Neural progenitor cell (in vitro differentiated cells): ENCODE measurements at places on chromosomes 6 and 20.

- no peak for DNase-seq
These were observed 3.0 kb upstream of the LAMA4 start for GRCh38 chr6:112257178-112257855.

GRCh38 chr6:51474022-51474975 lies 613.1 kb downstream of the PKHD1 start:
- DNase-seq = no peak

GRCh38 chr20:45835329-45835765 lies 1.7 kb downstream of the SNX21 start:
- no peak for DNase-seq

DNA sequence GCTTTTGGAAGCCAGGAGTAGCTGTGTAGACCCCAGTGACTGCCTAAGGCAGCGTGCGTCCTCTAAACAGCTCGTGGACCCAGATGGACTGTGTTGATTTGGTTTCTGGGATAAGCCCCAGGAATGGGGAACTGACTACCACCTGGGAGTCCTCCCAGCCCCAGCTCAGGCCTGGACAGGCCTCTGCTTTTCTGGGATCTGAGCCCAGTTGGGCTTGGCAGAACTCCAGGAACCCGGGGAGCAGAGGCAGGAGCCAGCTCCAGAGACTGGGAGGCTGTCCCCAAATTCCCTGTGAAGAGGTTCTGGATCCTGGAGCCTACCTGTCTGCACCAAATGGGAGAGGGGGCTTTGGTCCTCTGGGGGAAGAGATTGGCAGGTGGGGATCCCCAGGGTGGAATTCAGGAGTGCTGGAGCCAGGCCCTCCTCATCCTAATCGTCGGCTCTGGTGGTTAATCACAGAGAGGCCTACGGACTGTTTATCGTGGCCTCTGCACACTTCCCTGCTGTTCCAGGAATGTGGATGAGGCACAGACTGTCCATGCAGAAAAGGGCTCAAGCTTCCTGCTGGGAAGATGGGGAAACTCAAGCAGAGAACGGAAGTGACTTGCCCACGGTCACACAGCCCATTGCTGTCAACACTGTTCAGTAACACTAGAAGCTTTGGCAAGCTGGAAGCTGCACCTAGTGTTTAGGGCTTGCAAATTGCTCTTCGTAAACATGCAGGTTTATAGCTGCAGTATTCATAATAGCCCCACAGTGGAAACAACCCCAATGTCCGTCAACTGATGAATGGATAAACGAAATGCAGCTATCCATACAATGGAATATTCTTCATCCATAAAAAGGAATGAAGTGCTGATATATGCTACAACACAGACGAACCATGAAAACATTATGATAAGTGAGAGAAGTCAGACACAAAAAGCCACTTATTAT lies 100.6 kb downstream of the KCNB1 start:
- DNase-seq = no peak

DNA sequence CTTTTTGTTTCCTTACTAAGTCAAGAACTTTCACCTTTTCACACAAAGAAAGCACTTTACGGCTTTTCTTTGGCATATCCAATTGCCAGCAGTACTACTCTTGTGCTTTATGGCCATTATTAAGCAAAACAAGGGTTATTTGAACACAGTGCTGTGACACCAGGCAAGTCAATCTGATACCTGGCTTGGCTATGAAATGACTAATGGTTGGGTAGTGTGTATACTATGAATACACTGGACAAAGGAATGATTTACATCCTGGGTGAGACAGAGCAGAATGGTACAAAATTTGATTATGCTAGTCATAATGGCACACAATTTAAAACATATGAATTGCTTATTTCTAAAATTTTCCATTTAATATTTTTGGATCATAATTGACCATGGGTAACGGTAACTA lies 22.1 kb upstream of the ADGRF1 start:
- DNase-seq = no peak

DNA sequence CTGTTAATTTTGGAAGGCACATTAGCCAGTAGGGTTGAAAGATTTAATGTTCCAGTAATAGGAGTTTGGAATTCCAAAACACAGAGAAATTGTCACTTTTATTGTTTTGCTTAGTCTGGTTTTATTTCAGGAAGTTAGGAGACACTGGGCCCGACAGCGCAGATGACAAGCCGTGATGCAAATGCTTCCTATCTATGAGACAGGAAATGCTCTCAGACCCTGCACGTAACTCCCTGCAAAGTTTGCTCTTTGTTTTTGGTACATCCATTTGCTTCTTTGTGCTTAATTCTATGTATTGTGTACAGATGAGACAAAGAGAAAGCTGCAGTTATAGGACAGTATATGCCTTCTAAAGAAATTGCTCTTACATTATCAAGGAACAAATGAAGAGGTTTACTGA lies 201.6 kb upstream of the SGK1 start:
- DNase-seq = no peak

GRCh38 chr6:165562421-165563090 lies 100.5 kb downstream of the PDE10A start:
- no peak for DNase-seq

GRCh38 chr6:43246301-43247113 lies 3.2 kb downstream of the TTBK1 start:
- DNase-seq = peak; percentile 92

DNA sequence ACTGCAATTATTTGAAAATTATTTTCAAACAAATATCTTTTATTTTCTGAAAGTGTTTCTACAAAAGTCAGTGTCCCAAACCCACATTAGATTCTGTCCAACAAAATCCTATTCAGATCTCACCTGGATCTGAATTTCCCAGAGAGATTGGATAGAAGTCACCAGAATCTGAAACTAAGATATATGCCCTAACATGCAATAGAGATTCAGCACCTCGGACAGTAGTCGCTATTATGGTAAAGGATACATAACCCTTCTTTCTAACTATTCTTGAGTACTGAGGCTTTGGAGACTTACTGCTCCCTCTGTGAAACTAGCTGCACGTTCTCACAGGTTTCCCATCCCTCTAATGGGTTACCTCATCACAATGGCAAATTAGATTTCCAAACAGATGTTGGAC lies 151.4 kb downstream of the ID4 start:
- DNase-seq = peak; percentile 68

DNA sequence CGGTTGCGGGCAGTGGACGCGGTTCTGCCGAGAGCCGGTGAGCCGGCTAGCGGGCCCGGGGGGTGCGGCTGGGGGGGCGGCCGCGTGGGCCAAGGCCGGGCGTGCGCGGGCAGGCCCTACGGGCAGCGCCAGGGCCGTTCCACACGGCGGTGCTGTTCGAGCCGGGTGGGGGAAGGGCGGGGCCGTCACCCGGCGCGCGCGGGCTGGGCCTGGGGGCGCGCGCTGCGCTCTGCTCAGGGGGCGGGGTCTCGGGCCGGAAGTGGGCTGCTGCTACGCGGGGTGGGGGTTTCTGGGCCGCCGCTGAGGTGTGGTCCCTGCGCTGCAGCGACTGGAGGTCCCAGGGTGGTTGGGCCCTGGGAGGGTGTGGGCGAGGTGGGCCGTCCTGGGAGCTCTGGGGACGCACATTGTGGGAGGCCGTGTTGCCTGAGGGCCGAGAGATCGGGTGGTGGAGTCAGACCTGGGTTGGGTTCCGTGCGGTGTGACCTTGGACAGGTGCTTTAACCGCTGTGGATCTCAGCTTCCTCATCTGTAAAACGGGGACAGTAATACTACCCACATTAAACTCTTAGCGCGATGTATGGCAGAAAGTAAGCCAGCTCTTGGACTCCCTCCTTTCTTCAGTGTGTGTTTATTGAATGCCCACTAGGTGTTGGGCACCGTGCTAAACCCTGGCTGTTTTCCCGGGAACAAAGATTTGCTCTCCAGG lies 391 bp downstream of the MAPRE1 start:
- DNase-seq = peak; percentile 95

- DNase-seq = peak; percentile 44
These were observed 241.4 kb downstream of the IBTK start for GRCh38 chr6:82006027-82006738.

DNA sequence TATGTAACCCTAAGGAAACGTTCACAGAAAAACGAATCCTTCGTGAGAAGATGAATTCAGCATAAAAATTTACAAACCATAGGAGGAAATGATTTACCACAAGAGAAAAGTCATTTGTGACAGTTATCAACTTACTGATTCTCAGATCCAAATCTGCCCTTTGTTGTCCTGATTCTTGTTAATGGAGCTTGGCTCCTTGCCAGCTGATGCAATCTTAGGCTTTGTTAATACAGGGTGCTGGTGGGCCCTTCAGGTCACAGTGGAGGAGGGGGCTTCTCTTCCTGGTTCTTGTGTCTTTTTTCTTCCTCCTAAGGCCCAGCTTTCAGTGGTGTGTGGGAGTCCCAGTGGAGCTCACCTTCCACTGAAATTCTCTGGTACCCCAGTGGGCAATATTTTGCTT lies 108.4 kb upstream of the MAP3K7 start:
- DNase-seq = no peak

DNA sequence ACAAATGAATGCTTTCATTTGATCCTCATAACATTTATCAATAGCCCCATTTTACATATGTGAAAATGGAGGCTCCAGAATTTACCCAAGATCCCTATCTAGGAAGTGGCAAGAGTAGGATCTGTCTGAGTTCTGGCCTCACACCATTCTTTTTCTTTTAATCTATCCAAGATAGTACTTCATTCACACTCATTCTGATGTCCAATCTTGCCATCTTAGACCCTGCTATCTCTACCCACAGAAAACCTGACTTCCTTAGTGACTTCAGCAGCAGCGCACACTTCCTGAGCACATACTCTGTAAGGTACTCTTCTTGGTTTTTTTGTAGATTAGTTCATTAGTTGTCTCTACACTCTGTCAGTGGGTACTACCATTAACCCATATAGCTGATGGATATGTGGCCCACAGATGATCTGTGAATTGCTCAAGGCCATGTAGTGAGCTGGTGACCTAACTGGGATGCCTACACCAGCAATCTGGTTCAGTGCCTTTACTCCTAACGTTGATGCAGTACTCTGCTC lies 36.3 kb downstream of the COX4I2 start:
- no peak for DNase-seq

GRCh38 chr20:62344782-62345181 lies 22.3 kb downstream of the LAMA5 start:
- DNase-seq = no peak

GRCh38 chr20:51608061-51608460 lies 65.5 kb upstream of the NFATC2 start:
- DNase-seq = no peak

- DNase-seq = peak; percentile 26
These were observed 28.7 kb downstream of the PTPRK start for GRCh38 chr6:128491610-128492206.

GRCh38 chr6:24448828-24449525 lies 40.4 kb downstream of the GPLD1 start:
- no peak for DNase-seq

- no peak for DNase-seq
These were observed 43.6 kb upstream of the FUCA2 start for GRCh38 chr6:143555071-143555492.

- DNase-seq = no peak
These were observed 149.3 kb upstream of the NT5E start for GRCh38 chr6:85300581-85300980.

DNA sequence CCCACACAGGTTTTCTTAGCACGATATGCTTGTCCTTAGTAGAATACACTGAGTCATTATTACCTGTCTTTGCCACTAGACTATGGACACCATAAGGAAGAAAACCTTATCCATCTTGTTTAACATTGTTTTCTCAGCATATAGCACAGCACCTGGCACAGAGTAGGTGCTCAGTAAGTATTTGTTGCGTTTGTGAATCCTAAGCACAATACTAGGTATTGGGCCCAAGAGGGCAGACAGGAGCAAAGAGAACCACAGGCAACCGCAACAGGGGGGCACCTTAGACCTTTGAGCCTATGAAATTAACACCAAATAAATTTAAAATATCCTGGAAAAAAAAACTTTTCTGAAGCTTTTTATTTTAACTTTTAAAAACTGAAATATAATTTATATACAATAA lies 3.7 kb upstream of the NCOA6 start:
- no peak for DNase-seq

DNA sequence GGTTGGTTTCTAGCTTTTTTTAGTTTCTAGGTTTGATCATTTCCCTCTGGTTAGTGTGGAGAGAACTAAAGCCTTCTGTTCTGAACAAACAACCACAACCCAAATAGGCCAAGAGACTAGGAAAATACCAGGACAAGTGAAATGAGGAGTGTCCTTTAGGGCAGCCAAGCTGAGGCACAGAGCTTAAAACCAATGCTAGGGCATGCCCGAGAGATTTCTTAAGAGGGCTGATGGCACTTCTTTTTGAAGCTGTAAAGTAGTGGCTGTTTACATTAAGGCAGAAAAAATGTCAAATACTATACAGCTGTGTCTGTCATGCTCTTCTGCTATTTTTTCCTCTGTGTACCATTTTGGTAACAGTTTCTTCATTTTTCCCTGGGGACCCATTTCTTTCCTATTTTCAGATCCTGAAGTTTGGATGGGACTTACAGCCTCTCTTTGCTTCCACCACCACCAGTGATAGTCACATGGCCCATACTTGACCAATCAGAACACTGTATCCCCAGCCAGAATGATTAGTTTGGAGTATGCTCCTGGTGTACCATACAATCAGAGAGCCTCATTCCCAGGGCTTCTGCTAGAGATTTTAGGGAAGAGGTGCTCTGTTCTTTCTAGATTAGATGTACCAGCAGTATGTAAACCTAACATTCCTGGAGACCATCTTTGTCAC lies 154.4 kb downstream of the BMP2 start:
- DNase-seq = no peak

DNA sequence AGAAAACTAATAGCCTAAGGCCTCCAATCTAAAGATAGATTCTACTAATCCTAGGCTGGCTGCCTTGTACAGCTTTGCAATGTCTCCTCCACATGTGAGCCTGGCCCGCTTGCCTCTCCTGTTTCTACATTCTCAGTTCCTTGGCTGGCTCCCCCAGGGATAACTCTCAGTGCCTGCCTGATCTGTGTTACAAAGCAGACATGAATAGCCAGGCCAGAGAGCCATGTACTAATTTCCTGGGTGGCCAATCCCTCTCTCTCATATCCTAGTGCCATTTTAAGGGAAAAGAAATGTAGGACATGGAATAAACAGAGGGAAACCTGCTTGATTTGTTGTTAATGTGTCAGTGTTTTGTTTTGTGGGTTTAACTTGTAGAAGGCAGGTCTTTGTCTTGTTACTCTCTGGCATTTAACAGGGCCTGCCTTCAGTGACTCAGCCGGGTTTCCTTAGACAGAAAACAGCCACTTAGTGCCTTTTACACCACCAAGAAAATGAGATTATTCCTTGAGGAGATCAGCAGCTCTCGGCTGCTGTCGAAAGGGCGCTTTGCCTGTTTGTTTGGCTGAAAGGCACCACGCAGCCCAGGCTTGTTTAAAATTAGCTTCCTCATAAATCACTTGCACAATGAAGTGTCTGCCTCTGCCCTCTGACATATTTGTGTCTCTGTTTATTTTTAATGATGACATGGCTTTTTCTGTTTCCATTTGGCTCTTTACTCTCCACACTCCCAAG lies 702.7 kb downstream of the MAFB start:
- peak; percentile 78 for DNase-seq

- DNase-seq = no peak
These were observed 161.1 kb downstream of the ERMARD start for GRCh38 chr6:169912266-169913095.
